SJSA1 (cell line): ENCODE measurements at places on chromosomes 4 and X. TPM values are rescaled to one million over a fixed set of nuclear protein-coding genes. Genes with fewer than 3 reads are reported as not detected.

Gene DCAF8L2
- total RNA-seq = not detected in 2 replicates

Gene PHKA1
- total RNA-seq = 0.21 TPM in 1 of 2 replicates, not detected in the other

Gene HPGDS
- not detected in 2 replicates for total RNA-seq

Gene RPA4
- 0.16 and 0.29 TPM in 2 replicates for total RNA-seq

Gene MSANTD1
- total RNA-seq = 0.21 TPM in 1 of 2 replicates, not detected in the other

Gene MND1
- total RNA-seq = 19.3 and 35.1 TPM in 2 replicates

Gene SUPT20HL1
- not detected in 2 replicates for total RNA-seq

Gene RLIM
- total RNA-seq = 36.2 and 49.7 TPM in 2 replicates

Gene RAI2
- total RNA-seq = 0.13 TPM in 1 of 2 replicates, not detected in the other

Gene FAM53A
- total RNA-seq = 0.39 TPM in 1 of 2 replicates, not detected in the other

Gene FSTL5
- not detected in 2 replicates for total RNA-seq

Gene ARR3
- not detected in 2 replicates for total RNA-seq

Gene FGD1
- 3.4 and 5.7 TPM in 2 replicates for total RNA-seq

Gene PCDH18
- total RNA-seq = 15.1 and 19.0 TPM in 2 replicates
